ENCODE measurements at places on chromosomes 2 and 18.

DNA sequence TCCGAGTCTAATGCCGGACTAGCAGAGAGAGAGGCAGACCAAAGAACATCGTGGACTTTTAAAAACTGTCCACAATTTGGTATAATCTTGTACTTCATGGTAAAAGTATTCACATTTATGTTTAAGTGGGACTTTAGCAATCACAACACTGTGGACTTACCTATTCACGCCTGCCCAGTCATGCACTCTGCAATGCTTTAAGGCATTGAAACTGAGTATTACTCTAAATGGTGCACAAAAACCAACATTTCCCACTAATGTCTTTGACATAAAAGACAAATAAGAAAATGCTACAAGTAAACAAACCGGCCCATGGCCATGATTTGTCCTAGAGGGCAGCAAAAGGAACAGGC is 91.3 kb downstream of the ACVR1 start:
- DNase-seq: no peak

- no peak for DNase-seq
These were observed 16.7 kb upstream of the IL1A start for GRCh38 chr2:112800881-112801583.

DNA sequence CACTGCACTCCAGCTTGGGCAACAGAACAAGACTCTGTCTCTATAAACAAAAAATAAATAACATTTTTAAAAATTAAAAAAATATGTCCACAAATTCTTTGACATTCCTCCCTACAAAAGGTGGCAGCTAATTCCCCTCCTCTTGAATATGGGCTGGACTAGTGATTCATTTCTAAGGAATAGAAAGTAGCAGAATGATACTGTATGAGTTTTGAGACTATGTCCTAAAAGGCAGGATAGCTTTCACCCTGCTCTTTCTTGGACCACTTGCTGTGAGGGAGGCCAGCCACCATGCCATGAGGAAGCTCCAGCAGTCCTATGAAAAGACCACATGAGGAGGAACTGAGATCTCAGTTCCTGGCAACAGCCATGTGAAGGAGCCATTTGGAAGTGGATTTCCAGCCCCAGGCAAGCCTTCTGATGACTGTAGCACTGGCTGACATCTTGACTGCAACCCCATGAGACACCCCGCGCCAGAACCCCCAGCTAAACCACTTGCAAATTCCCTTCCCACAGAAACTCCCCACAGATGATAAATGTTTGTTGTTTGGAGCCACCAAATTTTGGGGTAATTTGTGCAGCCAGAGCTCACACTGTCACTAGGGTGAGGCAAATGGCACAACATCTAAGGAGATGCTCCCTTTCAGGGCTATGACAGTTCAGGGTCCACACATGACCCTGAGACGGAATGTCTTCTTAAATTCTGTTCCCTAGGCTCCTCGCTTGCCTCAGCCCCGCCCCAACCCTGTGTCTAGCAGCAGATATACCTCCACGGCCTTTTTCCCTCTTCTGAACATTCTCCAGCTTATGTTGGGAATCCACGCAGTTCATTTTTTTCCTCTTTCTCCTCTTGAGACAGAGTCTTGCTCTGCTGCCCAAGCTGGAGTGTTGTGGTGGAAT is 17.1 kb upstream of the ATOH8 start:
- DNase-seq: no peak

GRCh38 chr2:562391-563364 is 114.5 kb downstream of the TMEM18 start:
- DNase-seq: no peak

GRCh38 chr18:61893971-61894750 is 1.4 kb upstream of the RNF152 start:
- DNase-seq: peak; percentile 65

DNA sequence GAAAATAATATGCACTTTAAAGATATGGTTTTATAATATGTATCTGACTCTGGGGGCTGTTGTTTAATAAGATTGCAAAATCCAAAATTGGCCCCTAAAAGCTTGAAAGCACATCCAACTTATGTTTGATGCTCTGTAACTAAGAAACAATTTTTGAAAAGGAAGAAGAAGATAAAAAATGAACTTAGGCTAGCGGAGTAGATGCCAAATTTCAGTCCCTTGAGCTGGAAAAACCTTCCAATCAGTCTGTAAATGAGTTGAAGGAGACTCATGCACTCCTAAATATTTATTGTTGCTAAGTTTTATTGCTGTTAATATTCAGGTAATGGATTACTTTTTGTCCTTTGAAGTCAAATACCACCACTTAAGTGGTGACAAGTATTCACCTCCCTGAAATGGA is 465.0 kb downstream of the ZEB2 start:
- DNase-seq: no peak

GRCh38 chr2:71471276-71471675 is 17.9 kb downstream of the DYSF start:
- DNase-seq: no peak

GRCh38 chr18:59733421-59733820 is 36.2 kb upstream of the CCBE1 start:
- no peak for DNase-seq

DNA sequence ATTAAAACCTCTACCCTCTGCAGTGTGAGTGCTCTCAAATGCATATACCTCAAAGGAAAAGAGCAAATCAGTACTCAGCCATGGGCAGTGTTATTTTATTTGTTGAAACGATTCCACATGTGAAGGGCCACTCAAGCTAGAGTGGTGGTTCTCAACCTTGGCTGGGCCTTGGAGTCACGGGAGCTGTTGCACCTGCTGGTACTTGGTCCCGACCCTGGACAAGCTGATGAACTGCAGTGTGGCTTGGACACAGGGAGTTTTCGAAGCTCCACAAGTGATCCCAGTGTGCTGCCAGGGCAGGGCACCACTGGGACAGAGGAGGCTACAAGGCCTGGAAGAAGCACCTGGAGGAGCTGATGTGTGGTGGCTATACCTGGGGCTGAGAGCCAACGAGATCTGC is 19.7 kb downstream of the GNLY start:
- no peak for DNase-seq

DNA sequence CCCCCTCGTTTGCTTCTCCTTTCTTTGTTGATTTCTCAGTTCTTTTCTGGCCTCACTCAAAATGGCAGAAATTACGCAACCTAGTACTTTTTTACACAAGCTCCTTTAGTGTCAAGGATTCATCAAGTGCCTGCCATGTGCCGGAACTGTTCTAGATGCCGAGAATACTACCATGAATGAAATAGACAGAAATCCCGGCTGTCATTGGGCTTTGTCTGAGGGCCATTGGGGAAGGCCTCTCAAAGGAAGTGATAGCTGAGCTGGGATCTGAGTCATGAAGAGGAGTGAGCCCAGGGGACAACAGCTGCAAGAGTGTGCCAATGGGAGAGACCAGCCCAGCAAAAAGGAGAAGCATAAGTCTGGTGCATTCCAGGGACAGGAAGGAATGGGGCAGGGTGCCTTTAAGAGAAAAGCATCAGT is 34.3 kb upstream of the PPP1CB start:
- DNase-seq: peak; percentile 31

DNA sequence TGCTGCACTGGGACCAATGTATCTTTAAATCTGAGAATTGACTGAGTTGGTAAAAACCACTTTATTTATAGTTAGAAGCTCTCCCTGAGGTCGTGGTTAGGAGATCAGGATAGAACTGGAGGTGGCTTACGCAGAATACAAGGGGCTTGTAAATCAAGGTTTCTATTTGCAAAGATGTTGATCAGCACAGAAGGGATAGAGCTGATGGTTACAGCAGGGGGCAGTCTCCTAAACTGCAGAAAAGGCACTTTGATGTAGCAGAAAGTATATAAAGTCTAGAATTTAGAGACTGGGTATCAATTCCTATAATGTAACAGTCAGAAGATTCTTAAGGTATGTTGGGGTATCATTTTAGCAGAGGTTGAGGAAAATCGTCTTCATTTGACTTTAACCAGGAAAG is 25.2 kb upstream of the ACVR1 start:
- peak; percentile 26 for DNase-seq

DNA sequence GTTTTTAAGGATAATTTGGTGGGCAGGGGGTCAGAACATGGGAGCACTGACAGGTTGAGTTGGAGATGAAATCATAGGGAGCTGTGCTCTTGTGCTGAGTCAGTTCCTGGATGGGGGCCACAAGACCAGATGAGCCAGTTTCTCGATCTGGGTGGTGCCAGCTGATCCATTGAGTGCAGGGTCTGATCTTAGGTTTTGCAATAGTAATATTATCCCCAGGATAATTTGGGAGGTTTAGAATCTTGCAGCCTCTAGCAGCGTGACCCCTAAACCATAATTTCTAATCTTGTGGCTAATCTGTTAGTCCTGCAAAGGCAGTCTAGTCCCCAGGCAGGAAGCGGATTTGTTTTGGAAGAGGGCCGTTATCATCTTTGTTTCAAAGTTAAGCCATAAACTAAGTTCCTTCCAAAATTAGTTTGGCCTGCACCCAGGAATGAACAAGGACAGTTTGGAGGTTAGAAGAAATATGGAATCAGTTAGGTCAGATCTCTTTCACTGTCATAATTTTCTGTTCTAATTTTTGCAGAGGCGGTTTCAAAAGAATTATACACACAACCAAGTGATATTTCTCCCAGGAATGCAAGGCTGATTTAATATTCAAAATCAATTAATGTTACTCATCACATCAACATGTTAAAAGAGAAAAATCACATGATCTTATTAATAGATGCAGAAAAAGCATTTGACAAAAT is 23.0 kb downstream of the DBI start:
- DNase-seq: peak; percentile 44

DNA sequence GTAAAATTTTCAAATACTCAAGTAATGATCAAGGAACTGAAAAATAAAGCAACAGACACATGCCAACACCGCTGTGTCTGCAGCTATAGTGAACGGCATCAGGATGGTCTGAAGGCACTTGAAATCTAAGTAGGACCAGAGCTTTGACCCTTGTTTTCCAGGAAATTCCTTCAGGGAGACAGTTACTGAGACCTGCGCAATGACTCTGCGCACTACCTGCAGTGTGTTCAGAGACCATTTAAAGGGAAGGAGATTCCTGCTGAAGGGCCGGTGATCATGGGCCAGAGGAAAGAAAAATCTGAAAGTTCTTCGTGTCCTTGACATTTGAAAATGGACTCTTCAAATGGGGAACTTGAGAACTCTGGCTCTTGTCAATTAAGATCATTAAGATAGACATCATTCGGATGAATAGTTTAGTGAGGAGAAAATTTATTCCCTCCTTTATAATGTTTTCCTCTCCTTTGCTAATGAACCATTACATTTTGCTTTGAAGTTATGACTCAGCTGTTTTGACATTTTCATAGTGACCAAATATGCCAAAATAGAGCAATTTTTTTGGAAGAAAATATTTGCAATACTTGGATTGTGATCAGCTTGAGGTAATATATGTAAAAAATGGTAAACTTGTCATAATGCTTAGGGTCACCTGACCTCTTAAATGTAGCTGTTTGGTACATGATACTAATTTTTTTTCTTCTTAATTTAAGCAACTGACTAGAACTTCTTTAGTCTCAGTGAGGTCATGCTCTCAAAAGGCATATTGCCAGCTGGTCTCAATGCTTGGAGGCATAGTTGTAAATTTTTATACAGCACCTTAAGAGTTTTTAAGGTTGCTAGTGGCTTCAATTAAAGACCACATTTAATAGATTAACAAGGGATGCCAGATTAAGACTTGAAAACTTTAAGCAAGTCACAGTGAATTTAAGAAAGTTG is 329.3 kb downstream of the ARHGAP15 start:
- DNase-seq: no peak

- DNase-seq: no peak
These were observed 350.8 kb upstream of the RGPD4 start for GRCh38 chr2:107475859-107476258.

GRCh38 chr2:125224830-125225229 is 1199.7 kb downstream of the CNTNAP5 start:
- DNase-seq: no peak

DNA sequence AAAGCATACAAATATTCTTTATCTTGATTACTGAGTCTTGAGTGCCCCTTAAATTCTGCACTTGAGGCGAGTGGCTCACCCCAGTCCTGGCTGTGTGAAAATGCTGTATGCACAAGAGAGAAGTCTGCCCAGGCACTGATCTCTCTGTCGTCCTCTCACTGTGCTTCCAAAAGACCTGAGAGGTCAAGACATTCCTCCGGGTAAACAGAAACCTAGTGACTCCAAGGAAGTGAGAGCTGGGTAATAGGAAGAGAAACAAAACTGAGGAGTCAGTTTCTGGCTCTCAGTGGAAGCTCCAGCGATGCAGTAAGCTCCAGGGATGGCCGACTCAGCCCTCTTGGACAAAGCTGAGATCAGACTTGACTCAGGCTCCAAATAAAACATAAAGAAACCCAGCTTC is 70.9 kb downstream of the AAK1 start:
- DNase-seq: no peak

GRCh38 chr18:50573679-50574078 is 13.8 kb downstream of the MAPK4 start:
- no peak for DNase-seq

DNA sequence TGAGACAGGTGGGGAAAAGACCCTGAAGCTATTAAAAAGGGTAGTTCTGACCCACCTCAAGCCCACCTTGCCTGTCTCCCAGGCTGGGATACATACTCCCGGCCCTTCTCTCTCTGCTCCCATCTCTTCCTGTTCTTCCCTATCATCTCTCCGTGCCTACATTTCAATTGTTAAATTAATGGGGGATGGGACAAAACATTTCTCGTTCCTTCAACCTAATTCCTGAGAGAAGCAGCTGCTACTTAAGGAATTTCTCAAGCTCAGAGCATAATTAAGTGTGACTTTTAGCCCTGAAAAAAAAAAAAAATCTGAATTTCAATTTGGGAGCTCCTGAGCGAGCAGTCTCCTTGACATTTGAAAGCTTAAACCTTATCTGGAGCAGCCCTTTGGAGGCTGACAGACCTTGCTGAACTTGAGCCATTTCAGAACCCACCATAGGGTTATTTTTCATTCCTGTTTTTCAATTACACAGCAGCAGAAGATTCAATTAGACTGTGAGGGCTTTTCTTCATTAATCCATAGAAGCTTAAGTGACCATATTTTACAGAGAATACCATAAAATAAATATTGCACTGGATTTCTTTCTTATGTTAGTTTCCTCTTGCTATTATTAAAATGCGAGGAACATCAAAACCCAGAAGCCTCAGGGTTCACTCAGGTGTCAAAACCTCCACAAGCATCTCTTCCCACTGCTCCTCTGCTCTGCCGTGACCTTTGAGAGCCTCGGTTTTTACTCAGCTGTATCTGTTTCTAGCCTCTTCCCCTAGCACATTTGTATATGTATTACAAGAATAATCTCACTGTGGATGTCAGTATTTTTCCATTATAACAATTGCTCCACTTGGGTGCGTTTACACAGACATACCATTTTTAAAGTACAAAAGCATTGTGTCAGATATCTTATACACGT is 125.7 kb downstream of the B3GNT2 start:
- DNase-seq: no peak

GRCh38 chr18:73232933-73233332 is 365.1 kb upstream of the NETO1 start:
- DNase-seq: no peak

GRCh38 chr18:10135302-10135926 is 221.6 kb downstream of the VAPA start:
- DNase-seq: no peak

GRCh38 chr2:169975221-169975620 is 148.0 kb downstream of the UBR3 start:
- no peak for DNase-seq

Data from hematopoietic multipotent progenitor cell treated with erythropoietin and hydrocortisone succinate and interleukin-3 and kit ligand, for 6 days (in vitro differentiated cells).